ENCODE measurements at places on chromosomes 12 and 14.

DNA sequence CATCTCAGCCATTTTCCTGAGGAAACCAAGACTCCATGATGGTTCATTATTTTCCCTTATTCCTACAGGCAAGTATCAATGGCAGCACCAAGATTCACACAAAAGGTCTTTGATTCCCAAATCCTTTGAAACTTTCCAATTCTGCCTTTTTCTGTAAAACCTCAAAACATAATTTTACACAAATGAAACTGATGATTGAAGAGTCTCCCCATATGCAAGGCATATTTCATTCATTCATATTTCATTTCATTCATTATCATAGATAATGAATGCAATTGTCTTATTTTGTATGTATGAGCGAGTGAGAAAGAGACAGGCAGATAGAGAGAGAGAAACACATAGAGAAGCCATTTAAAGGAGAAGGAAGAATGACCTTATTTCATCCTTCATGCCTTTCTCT lies 172.8 kb downstream of the BTG1 start:
- no peak for DNase-seq

DNA sequence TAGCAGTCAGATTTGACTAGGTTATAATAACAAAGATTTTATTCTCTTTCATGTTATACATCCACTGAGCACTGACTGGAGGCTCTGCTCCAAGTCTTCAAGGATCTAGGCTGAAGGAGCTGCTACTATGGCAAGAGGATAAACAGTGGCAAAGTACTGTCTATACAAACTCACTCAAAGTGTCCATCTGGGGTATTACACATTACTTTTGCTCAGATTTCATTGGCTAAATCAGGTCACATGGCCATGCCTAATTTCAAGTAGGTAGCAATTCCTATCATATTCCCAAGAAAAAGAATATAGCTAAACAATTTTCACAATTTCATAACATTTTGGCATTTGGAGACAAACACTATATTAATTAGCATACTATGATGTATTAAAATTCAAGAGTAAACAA lies 40.9 kb downstream of the CDK17 start:
- DNase-seq, result no peak

GRCh38 chr14:68908803-68909202 lies 70.3 kb downstream of the ACTN1 start:
- DNase-seq, result no peak

- DNase-seq, result no peak
These were observed 187.5 kb downstream of the PCNX1 start for GRCh38 chr14:71094722-71095121.

GRCh38 chr12:2263901-2264300 lies 211.1 kb downstream of the CACNA1C start:
- DNase-seq, result no peak

GRCh38 chr14:90514015-90514398 lies 117.2 kb downstream of the CALM1 start:
- no peak for DNase-seq

GRCh38 chr14:68982581-68982980 lies 3.5 kb upstream of the ACTN1 start:
- peak; percentile 49 for DNase-seq

DNA sequence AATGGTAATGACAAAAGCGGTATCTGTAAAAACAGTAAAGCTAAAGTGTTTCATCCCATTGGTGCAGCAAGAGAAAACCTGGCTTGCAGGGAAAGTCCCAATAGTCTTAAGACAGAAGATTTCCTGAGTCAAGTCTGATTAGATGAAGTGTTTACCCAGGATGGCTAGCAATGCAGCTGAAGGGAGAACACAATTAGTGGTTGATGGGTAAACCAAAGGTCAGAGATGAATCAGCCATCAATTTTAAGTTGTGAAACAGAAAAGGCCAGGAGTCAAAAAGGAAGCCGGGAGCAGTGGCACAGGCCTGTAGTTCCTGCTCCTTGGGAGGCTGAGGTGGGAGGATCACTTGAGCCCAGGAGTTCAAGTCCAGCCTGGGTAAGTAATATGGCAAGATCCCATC lies 52.6 kb downstream of the SEC23A start:
- peak; percentile 85 for DNase-seq

- peak; percentile 52 for DNase-seq
These were observed 25.5 kb upstream of the DTX1 start for GRCh38 chr12:113030875-113031525.

GRCh38 chr12:103955811-103956508 lies 9.7 kb upstream of the TDG start:
- DNase-seq, result peak; percentile 58

- no peak for DNase-seq
These were observed 5.5 kb downstream of the KHNYN start for GRCh38 chr14:24435192-24435810.

- DNase-seq, result peak; percentile 74
These were observed 17.4 kb upstream of the GALNT16 start for GRCh38 chr14:69242311-69243224.

DNA sequence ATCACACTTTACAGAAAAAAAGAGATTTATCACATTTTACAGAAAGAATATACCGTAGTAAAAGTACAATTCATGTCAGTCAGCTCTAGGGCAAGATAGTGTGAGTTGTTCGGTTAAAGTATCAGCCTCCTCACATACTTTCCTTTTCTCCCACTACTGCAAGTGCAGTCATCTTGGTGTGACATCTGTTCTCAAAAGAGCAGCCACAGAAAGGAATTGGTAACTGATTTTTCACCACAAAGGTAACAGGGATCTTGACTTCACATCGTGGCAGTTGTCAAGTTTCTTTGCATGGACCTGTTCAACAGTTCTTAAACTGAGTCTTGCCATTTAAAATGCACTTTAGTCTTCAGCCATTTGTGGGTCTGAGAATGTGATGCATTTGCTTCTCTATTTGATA lies 5.0 kb upstream of the E2F7 start:
- DNase-seq, result no peak
